ENCODE measurements at places on chromosomes 6 and 20. TPM values are rescaled to one million over a fixed set of nuclear protein-coding genes. Genes with fewer than 3 reads are reported as not detected.

- peak overlapping the region; percentile 84 for H3K27ac ChIP-seq
- H3K27me3 ChIP-seq, result no peaks in the 10 kb centered on the region
- H3K4me3 ChIP-seq, result peak overlapping the region; percentile 70
- peak; percentile 100 for DNase-seq
- H3K4me1 ChIP-seq, result peaks cover 44% of the 10 kb centered on the region
These were observed 588 bp upstream of the ACSS2 start for GRCh38 chr20:34875642-34876405.

DNA sequence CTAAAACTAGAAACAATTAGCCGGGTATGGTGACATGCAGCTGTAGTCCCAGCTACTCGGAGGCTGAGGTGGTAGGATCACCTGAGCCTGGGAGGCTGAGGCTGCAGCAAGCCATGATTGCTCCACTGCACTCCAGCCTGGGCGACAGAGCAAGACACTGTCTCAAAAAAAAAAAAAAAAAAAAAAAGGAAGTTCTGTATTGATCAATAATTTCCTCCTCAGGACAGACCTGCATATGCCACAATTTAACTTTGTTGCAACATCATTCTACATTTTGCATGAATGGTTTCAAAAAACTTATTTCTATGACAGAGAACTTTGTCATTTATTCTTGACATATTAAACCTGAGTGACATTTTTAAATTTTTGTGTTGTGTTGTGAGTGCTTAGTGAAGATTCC is 5.5 kb downstream of the DNAJC5 start:
- peaks cover 44% of the 10 kb centered on the region for H3K4me1 ChIP-seq
- H3K27ac ChIP-seq, result no peak overlapping the region

Gene SAMD5
- total RNA-seq, result 19.6 TPM

DNA sequence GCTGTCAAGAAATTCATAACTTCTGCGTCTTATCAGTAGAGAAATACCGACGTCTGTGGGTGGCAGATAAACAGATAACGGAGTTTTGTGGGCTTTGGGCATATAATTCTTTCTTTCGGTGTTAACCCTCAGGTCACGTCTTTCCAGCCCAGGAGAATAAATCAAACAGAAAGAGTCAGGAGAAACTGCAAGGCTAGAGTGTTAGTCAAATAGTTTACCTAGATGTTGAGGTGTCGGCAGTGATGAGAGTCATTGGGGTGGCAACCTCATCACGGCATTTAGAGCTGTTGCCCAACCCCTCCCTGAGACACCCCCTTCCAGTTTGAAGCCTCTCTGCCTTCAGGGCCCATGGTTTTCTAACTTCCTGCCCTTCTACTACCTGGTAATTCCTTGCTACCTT is 49.5 kb downstream of the ADTRP start:
- H3K36me3 ChIP-seq, result no peaks in the 10 kb centered on the region
- DNase-seq, result no peak
- H3K27ac ChIP-seq, result no peak overlapping the region

DNA sequence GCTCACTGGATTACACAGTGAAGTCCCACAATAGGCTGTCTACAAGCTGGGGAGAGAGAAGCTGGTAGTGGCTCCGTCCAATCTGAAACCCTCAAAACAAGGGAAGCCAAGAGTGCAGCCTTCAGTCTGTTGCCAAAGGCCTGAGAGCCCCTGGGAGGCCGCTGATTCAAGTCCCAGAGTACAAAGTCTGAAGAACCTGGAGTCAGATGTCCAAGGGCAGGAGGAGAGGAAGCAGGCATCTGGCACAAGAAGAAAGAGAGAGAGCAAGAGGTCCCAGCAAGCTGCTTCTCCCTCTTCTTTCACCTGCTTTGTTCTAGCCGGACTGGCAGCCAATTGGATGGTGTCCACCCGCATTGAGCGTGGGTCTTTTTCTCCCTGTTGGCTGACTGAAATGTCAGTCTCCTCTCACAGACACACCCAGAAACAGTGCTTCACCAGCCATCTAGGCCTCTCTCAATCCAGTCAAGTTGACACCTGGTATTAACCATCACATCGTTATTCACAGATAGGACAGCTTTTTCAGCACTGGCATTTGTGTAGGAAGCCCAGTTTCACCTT is 51.2 kb downstream of the CRYBG1 start:
- no peak for DNase-seq
- no peaks in the 10 kb centered on the region for H3K27me3 ChIP-seq
- no peaks in the 10 kb centered on the region for H3K4me1 ChIP-seq
- H3K27ac ChIP-seq, result no peak overlapping the region

Gene PRDM1
- 17.5 TPM for total RNA-seq

DNA sequence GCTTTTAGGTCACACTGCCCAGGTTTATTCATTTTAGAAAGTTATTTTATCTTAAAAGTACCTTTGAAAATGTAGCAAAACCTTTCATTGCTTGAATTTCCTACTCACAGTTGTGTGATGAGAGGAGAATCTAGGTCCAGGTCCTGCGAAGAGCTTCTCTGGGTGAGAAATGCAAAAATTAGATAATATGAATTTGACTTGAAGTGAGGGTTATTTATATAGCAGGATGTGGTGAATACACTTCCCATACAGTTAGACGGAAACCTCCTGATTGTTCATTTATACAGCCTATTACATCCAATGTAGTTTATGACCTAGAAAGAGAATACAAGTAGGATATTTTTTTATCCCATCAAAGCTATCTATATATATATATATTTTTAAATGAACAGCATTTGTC is 30.5 kb downstream of the CDKAL1 start:
- no peak for DNase-seq
- H3K36me3 ChIP-seq, result no peaks in the 10 kb centered on the region
- no peak overlapping the region for H3K4me3 ChIP-seq
- no peaks in the 10 kb centered on the region for H3K4me1 ChIP-seq
- H3K27me3 ChIP-seq, result no peaks in the 10 kb centered on the region

DNA sequence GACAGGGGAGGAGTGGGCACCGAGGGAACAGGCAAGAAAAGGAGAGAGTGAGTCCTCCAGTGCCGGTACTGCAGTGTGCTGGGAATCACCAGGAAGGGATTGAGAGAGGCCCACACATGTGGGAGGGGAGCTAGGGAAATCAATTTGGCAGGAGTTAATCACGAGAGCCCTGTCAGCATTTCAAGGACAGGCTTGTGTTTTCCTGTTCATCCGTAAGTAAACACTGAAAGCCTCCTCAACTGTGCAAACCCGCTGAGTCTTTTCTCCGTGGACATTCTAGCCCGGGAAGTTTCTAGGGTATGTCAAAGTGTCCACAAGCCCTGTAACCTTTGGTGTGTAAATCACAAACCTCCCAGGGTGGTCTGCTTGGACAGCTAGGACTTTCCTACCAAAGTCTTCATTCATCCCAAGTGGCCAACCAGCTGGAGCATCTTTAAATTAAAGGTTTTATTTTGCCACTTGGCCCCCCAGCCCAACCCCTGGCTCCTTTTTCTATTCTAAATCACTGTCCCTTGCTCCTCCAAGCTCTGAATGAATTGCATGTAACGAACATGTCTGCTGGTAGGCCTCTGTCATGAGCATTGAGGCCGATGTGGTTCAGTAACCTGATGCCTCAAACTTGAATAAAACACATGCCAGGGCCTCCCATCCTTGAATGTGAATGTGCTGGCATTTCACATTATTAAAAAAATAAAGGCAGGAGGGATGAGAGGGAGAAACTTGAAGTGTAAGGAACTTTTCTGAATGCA is 149.1 kb downstream of the ZNF217 start:
- DNase-seq, result no peak
- H3K36me3 ChIP-seq, result no peaks in the 10 kb centered on the region
- H3K27ac ChIP-seq, result no peak overlapping the region

DNA sequence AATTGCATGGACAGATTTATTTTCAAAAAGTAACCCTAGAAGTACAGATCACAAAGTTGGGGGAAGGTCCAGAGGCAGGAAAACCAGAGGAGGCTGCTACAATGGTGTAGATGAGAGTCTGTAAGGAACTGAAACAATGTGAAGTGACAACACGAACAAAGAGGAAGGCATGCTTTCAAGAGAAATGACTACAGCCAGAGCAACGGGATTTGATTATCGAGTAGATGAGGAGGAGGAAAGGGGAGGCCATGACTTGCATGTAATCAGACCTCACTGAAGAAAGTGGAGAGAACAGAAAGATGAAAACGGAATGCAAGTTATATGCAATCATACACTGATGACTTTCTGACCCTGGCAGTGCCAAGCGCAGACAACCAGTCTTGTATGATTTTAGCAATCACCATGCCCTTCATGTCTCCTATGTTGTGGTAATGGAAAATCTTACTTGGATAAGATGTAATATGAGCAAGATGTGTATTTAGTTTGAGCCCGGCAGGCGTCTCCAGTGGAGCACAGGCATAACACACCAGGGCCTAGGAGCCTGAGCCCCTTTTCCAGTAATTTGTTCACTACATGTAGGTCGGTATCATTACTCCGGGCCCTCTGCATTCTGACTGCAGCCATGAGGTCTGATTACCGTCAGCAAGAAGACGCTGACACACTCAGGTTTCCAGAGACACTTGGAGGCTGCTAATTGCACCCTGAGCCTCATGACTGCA is 34.0 kb upstream of the FAM83C start:
- no peak overlapping the region for H3K27ac ChIP-seq
- H3K4me1 ChIP-seq, result peaks cover 12% of the 10 kb centered on the region
- no peaks in the 10 kb centered on the region for H3K27me3 ChIP-seq

DNA sequence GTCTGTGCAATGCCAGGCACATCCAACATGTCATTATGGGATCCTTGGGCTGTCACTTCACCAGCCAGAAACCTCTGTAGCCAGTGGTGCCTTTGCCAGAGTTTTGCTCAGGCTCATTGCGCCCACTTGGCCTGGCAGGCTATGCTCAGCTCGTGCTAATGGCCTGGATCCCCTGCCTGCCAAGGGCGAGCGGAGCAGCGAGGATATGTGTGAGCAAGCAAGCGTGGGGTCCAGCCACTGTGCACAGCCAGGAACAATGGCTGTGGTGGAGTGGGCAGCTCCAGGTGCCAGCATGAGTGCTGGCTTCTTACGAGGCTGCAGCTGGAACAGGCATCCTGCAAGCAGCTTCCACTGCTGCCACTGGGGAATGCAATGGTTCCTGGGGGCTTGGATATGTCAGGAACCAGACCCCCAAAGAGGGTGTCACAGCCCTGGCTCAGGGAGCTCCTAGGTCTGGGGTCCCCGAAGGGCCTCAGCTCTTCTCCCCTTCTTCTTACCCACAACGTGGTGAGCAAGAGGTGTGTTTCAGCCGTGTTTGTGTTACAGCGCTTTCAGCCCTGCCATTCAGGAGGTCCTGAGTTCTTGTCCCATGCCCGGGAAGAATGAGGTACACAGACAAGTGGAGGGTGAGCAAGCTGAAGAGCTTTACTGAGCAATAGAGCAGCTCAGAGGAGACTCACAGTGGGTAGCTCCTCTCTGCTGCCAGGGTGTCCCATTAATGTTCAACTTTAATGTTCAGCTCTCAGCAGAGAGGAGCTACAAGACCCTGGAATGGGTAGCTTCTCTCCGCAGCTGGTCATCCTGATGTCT is 22.3 kb upstream of the TOP1 start:
- H3K4me1 ChIP-seq, result peaks cover 60% of the 10 kb centered on the region
- no peak for DNase-seq
- no peaks in the 10 kb centered on the region for H3K27me3 ChIP-seq

GRCh38 chr20:56735084-56735642 is 106.1 kb downstream of the TFAP2C start:
- no peak overlapping the region for H3K4me3 ChIP-seq
- no peak for DNase-seq
- peaks cover 4% of the 10 kb centered on the region for H3K27me3 ChIP-seq
- H3K27ac ChIP-seq, result no peak overlapping the region

Gene OPRM1
- total RNA-seq, result not detected

DNA sequence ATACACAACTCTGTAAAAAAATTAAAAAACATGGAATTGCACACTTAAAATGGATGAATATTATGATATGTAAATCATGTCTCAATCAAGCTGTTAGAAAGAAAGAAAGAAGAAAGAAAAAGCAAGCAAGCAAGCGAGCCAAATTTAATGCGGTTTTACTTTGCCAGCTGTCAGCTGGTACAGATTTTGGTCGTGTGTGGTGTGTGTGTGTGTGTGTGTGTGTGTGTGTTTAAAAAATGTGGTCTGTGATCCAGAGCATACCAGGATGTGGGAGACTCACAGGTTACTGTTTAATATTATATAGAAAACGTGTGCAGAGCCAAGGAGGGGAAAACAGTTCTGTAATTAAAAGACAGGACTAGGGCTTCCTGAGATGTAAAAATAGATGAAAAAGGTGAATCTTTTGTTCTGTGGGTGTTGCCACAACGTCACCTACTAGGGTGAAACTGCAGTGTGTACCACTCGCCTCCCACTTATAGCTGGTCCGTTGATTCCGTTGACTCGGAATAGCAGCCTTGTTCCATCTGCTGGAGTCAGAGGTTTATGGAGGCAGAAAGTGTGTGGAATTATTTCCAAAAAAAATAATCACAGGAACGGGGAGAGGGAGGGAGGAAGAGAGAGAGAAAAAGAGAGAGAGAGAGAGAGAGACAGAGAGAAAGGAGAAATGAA is 197.7 kb downstream of the BCAS1 start:
- no peak overlapping the region for H3K4me3 ChIP-seq
- no peak for DNase-seq

DNA sequence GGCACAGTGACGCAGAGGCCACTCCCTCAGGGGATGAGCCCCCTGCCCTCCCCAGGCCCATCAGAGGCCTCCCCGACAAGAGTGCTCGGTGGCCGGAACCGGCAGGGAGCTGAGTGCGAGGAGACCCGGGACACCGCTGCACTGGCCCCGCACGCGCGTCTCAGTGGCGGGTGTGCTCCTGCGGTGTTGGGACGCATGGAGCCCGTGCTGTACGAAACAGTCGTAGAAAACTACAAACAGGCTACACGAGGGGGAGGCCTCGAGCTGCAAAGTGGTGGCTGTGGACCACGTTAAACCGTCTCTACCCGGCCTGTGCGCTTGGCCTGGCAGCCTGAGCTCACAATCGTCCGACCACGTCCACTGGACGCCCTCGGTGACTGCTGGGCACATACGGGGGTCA is 40.2 kb upstream of the FNDC1 start:
- H3K27ac ChIP-seq, result no peak overlapping the region
- no peak overlapping the region for H3K4me3 ChIP-seq
- no peaks in the 10 kb centered on the region for H3K27me3 ChIP-seq
- no peak for DNase-seq
- no peaks in the 10 kb centered on the region for H3K36me3 ChIP-seq

DNA sequence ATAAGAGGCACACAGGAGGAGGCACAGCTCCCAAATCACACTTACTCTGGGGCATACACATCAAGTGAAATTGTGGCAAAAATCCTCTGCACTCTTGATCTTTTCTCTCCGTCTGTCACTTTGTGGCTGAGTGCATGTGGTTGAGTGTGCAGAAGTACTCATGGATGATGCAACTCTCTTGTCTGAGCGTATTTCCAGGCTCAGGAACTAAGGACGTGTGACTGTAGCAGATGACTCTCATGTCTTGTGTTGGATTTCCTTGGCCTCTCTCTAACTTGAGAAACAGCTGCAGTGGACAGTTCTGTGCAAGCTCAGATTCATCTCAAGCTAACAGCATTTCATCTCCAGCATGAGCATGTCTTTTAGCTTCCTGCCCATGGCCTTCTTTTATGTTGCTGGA is 245.4 kb upstream of the FLRT3 start:
- no peaks in the 10 kb centered on the region for H3K4me1 ChIP-seq
- no peak for DNase-seq
- no peak overlapping the region for H3K27ac ChIP-seq
- H3K27me3 ChIP-seq, result no peaks in the 10 kb centered on the region
- H3K4me3 ChIP-seq, result no peak overlapping the region

Gene SIRPB1
- total RNA-seq, result 11.6 TPM
